ENCODE measurements at places on chromosomes 3 and 15. TPM values are rescaled to one million over a fixed set of nuclear protein-coding genes. Genes with fewer than 3 reads are reported as not detected.
A peak's percentile ranks its signal among the peaks of the same experiment; 100 is the strongest.

GRCh38 chr3:113775516-113775915 lies 28.7 kb downstream of the ATP6V1A start:
- H3K27me3 ChIP-seq, result no peaks in the 10 kb centered on the region
- no peaks in the 10 kb centered on the region for H3K36me3 ChIP-seq
- no peak overlapping the region for H3K4me3 ChIP-seq
- DNase-seq, result no peak

GRCh38 chr3:877001-877400 lies 215.8 kb upstream of the CNTN6 start:
- H3K27ac ChIP-seq, result no peak overlapping the region
- DNase-seq, result no peak
- H3K27me3 ChIP-seq, result no peaks in the 10 kb centered on the region

DNA sequence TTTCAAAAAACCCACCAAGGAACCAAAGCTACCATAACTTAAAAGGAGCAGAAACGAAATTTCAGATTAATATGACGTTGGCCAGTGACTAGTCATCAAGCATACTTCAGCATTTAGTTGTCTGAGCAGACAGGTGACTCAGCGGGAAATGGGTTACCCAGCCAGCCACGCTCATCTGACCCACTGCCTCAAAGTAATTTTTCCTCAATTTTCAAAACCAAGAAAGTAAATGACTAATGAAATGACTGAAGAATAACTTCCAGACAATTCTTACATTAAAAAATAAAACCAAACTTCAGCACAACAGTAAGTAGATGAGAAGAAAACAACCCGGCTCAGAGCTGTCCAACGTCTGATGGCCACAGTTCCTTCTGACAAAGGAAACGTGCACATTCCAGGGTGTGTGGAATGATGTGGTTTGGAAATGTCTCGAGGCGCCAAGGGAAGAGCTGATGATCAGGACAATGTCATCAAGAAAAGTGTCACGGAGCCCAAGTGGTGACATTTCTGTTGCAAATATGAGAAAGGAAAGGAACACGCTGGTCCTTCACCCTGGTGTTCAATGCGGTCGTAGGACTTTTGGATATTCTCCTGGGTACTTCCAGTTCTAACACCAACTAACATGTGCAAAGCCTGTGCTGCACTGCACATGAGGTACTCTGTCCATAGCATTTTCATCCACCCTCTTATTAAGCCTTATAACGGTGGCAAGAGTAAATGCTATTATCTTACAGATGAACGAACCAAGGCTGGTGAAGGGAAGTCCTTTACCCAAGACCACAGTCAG lies 79.1 kb downstream of the FOXP1 start:
- DNase-seq, result no peak
- H3K4me1 ChIP-seq, result peaks cover 11% of the 10 kb centered on the region

DNA sequence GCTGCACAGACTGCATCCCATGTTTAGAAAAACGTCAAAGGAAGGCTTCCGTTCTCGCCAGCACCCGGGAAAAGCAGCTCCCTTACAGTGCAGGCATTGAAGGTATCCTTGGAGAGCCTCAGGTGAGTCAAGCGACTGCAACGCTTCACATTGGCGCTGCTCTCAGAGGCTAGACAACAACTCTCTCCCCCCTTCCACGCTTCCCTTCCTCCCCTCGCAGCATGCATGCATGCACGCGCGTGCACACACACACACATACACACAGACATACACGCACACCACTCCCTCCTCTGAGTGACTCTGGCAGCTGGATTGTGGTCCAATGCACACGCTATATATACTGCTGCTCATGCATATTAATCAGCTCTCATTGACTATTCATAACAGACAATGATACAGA lies 191.1 kb downstream of the PDZRN3 start:
- no peak for DNase-seq
- no peaks in the 10 kb centered on the region for H3K27me3 ChIP-seq
- H3K27ac ChIP-seq, result no peak overlapping the region
- H3K36me3 ChIP-seq, result no peaks in the 10 kb centered on the region

- no peak overlapping the region for H3K27ac ChIP-seq
- no peak for DNase-seq
- peaks cover 19% of the 10 kb centered on the region for H3K27me3 ChIP-seq
- no peak overlapping the region for H3K4me3 ChIP-seq
These were observed 108.4 kb downstream of the LSM3 start for GRCh38 chr3:14286887-14287500.

- no peak for DNase-seq
- no peaks in the 10 kb centered on the region for H3K27me3 ChIP-seq
- no peak overlapping the region for H3K27ac ChIP-seq
- H3K4me3 ChIP-seq, result no peak overlapping the region
These were observed 604.9 kb upstream of the CFAP20DC start for GRCh38 chr3:59654480-59655417.

DNA sequence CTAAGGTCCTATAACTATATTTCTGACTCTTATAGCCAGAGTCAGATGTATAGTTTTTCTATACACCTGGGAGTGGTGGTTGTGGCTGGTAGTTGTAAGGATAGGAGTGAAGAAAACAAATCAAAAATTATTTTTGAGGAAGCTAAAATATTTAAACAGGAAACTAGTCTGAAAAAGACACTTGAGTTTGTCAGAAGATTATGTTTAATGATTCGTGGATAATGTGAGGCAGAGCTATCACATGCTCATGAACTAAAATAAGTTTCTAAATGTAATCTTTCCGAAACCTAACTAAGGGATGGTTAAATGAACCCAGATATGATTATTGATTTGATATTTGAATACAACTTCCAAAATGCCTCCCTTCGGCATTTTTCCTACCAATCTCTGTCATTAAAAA lies 30.4 kb downstream of the GABRR3 start:
- H3K36me3 ChIP-seq, result no peaks in the 10 kb centered on the region
- no peak overlapping the region for H3K4me3 ChIP-seq
- H3K27me3 ChIP-seq, result peaks cover 6% of the 10 kb centered on the region
- H3K27ac ChIP-seq, result no peak overlapping the region

- no peaks in the 10 kb centered on the region for H3K4me1 ChIP-seq
- no peak for DNase-seq
- no peak overlapping the region for H3K27ac ChIP-seq
These were observed 75.4 kb downstream of the UMPS start for GRCh38 chr3:124805671-124806070.

GRCh38 chr3:49813497-49814174 lies at the start of gene UBA7:
Gene UBA7, minus strand, starts transcription at chr3:49813953. Its CDS starts 166 bp downstream, at chr3:49813787.
- no peaks in the 10 kb centered on the region for H3K27me3 ChIP-seq
- H3K36me3 ChIP-seq, result no peaks in the 10 kb centered on the region
- DNase-seq, result peak; percentile 70
- H3K4me1 ChIP-seq, result peaks cover 21% of the 10 kb centered on the region
- peak within 1 kb of the TSS; percentile 91 for H3K4me3 ChIP-seq

DNA sequence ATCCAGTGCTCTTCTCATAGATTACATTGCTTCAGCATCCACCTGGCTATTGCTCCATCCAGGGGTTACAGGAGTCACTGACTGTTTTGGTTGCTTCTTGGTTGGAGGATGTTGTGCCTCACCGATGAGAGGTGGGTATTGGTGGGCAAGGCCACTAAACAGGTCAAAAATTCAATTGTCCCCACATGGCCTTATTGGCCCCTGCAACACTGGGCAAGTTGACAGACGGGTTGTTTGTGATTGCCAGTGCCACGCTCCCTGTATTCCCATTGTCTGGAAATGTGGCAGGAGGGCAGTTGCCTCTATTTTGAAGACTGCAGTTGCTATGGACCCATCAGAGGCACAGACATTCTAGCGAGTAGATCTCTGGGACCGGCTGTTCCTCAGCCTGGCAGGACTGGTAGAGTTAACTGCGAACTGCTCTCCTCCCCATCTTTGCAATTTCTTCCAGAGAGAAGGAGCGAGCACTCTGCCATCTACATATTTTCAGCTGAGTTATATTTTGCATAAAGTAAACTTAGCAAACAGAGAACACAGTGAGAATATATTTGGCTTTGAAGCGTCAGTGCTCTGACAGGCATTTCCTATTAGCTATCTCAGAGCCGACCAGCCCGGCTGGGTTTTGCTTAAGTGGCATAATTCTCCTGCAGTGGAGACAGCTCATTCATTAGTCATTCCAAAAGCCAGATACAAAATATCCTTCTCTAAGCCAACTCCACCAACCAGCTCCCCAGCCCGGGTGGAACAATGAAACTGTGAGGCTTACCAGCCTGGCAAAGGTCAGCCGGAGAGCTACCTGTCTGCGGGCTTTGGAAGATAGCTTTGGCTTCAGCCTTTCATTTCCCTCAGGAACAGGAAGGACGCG lies 26.0 kb upstream of the MAGEF1 start:
- H3K4me1 ChIP-seq, result no peaks in the 10 kb centered on the region
- H3K36me3 ChIP-seq, result no peaks in the 10 kb centered on the region
- no peak for DNase-seq
- no peak overlapping the region for H3K4me3 ChIP-seq
- H3K27ac ChIP-seq, result no peak overlapping the region

DNA sequence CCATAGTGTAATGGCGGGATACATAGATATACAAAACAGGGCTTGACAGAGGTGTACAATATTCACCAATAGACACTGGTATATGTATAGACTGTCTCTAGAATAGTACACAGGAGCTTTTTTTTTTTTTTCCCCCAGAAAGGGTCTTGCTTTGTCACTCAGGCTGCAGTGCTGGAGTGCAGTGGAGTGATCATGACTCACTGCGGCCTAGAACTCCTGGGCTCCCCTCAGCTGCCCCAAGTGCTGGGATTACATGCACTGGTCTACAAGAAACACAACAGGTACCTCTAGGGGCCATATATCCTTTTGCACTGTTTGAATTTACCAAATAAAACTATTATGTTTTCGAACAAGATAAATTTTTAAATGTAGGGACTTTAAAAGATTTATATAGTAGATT lies 12.3 kb downstream of the RHOA start:
- peak overlapping the region; percentile 65 for H3K27ac ChIP-seq
- DNase-seq, result no peak
- no peak overlapping the region for H3K4me3 ChIP-seq
- H3K36me3 ChIP-seq, result peaks cover 7% of the 10 kb centered on the region

- peaks cover 37% of the 10 kb centered on the region for H3K27me3 ChIP-seq
- peaks cover 3% of the 10 kb centered on the region for H3K4me1 ChIP-seq
- H3K36me3 ChIP-seq, result peaks cover 8% of the 10 kb centered on the region
- no peak overlapping the region for H3K27ac ChIP-seq
- no peak overlapping the region for H3K4me3 ChIP-seq
These were observed 49.9 kb upstream of the RYK start for GRCh38 chr3:134300520-134300919.

- no peaks in the 10 kb centered on the region for H3K27me3 ChIP-seq
- no peak for DNase-seq
- no peak overlapping the region for H3K27ac ChIP-seq
- no peak overlapping the region for H3K4me3 ChIP-seq
These were observed 283.9 kb downstream of the BCHE start for GRCh38 chr3:165553371-165553770.

- DNase-seq, result no peak
- H3K4me3 ChIP-seq, result no peak overlapping the region
- no peaks in the 10 kb centered on the region for H3K27me3 ChIP-seq
- no peak overlapping the region for H3K27ac ChIP-seq
- peaks cover 5% of the 10 kb centered on the region for H3K36me3 ChIP-seq
- no peaks in the 10 kb centered on the region for H3K4me1 ChIP-seq
These were observed 440.2 kb downstream of the CNTN6 start for GRCh38 chr3:1532935-1533606.

- H3K4me1 ChIP-seq, result peaks cover 10% of the 10 kb centered on the region
- peaks cover 4% of the 10 kb centered on the region for H3K36me3 ChIP-seq
- peaks cover 35% of the 10 kb centered on the region for H3K27me3 ChIP-seq
- peak within 1 kb of the TSS; percentile 89 for H3K4me3 ChIP-seq
These were observed 41.6 kb upstream of the ROPN1 start for GRCh38 chr3:124033360-124034015.

- H3K27me3 ChIP-seq, result no peaks in the 10 kb centered on the region
- no peak overlapping the region for H3K4me3 ChIP-seq
- H3K27ac ChIP-seq, result no peak overlapping the region
- no peaks in the 10 kb centered on the region for H3K4me1 ChIP-seq
- DNase-seq, result no peak
These were observed 489.4 kb upstream of the IL12A start for GRCh38 chr3:159499031-159499793.

GRCh38 chr15:47614360-47615011 lies 102.8 kb upstream of the SEMA6D start:
- no peak for DNase-seq
- no peak overlapping the region for H3K4me3 ChIP-seq
- H3K27me3 ChIP-seq, result no peaks in the 10 kb centered on the region
- no peak overlapping the region for H3K27ac ChIP-seq
- no peaks in the 10 kb centered on the region for H3K4me1 ChIP-seq
- H3K36me3 ChIP-seq, result no peaks in the 10 kb centered on the region

GRCh38 chr3:119745942-119746341 lies 36.0 kb upstream of the NR1I2 start:
- H3K4me1 ChIP-seq, result no peaks in the 10 kb centered on the region
- no peak for DNase-seq
- H3K27ac ChIP-seq, result no peak overlapping the region
- no peaks in the 10 kb centered on the region for H3K36me3 ChIP-seq

DNA sequence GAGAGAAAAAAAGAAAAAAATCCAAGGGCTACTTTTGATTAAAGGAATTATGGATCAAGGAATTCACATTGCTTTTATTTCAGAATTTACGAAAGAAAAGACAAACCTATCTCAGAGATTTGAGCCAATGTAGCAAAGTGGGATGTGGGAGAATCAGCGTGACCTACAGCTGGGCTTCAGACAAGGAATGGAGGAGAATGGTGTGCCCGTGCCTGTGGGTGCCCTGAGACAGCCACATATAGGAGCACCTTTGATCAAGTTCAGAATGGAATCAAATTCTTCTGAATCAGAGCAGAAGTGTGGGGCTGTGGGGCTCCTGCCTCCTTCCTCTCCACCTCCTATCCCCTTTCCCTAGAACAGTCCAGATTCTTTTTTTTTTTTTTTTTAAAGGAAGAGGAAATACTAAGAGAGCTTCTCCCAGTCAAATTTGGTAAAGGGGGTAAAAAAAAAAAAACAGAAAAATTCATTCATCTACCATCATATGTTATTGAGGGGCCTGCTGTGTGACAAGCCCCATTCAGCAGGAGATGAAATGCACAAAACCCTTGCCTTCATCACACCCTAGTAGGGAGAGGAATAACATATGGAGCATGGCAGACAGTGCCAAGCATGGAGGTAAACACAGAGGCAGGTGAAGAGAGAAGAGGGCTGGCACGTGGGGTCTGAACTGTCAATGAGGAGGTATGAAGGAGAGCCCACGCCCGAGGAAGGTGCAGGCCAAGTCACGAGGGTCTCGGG lies 25.0 kb upstream of the MUSTN1 start:
- no peak overlapping the region for H3K4me3 ChIP-seq
- no peaks in the 10 kb centered on the region for H3K27me3 ChIP-seq
- peaks cover 7% of the 10 kb centered on the region for H3K4me1 ChIP-seq
- H3K36me3 ChIP-seq, result no peaks in the 10 kb centered on the region
- no peak for DNase-seq
- H3K27ac ChIP-seq, result peak overlapping the region; percentile 47

GRCh38 chr3:31185062-31185357 lies 290.5 kb upstream of the GADL1 start:
- H3K27ac ChIP-seq, result no peak overlapping the region
- no peak for DNase-seq
- H3K36me3 ChIP-seq, result no peaks in the 10 kb centered on the region

- no peak overlapping the region for H3K4me3 ChIP-seq
- no peaks in the 10 kb centered on the region for H3K36me3 ChIP-seq
- H3K27me3 ChIP-seq, result peaks cover 5% of the 10 kb centered on the region
- H3K27ac ChIP-seq, result no peak overlapping the region
- no peaks in the 10 kb centered on the region for H3K4me1 ChIP-seq
These were observed 230.2 kb upstream of the EIF1B start for GRCh38 chr3:40079203-40079846.

Gene B4GALT4
- total RNA-seq, result 38.4 TPM

Gene NUDT16
- 10.1 TPM for total RNA-seq

Gene MYL3
- total RNA-seq, result not detected

Gene PARP15
- 72.9 TPM for total RNA-seq

Gene CHRNB4
- not detected for total RNA-seq

Gene UTS2B
- total RNA-seq, result not detected

Gene SLC2A2
- not detected for total RNA-seq

All from natural killer cell treated with Interleukin-12 subunit alpha and Interleukin-12 subunit beta and Interleukin-15 and Interleukin-18, amount 100 ng/mL, for 72 hours (primary cell).